NCI-H2081 treated with DMSO at 0.1 percent for 48 hours (cell line): ENCODE measurements at places on chromosomes 1 and 21.
A peak's percentile ranks its signal among the peaks of the same experiment; 100 is the strongest.

- peak; percentile 78 for DNase-seq
Measured at GRCh38 chr1:25232027-25232865, at the start of gene SYF2. Gene SYF2, minus strand, starts transcription at chr1:25232502. Its CDS starts 35 bp downstream, at chr1:25232467.

GRCh38 chr1:239091537-239091936 lies 294.8 kb upstream of the CHRM3 start:
- no peak for DNase-seq

DNA sequence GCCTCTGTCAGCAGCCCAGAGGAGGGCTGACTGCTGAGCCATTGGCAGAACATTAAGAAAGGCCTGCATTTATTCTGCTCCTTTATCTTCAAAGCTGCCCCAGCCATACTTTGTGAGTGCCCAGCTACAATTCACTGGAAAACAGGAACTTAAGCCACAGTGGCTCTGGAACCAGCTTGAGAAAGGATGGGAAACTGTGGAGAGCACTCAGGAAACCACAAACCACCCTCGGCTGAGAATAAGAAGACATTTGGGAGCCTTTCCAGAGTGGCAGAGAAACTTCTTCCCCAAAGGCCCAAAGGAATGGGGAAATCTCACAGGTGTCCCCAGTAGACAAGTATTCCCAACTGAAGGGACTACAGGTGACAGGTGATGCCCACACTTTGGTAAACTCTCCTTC lies 1.8 kb downstream of the LAMB3 start:
- DNase-seq: no peak

DNA sequence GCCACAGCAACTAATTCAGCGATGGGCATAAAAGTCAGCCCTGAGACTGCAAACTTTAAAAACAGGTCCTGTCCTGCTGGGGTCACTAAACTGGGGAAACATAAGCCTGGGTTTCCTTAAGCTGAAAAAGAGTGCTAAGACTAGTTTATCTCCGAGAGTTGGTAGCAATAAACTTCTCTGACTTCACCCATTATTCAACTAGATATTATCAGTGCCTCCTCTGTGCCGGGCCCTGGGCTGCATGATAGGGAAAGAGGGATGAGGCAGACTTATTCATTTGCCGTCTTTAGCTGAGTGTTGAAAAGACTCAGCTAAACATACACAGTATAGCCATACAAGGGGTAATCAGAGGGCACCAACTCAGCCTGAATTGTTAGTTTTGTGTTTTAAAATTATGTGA lies 33.0 kb downstream of the AK2 start:
- no peak for DNase-seq

GRCh38 chr1:92691925-92692324 lies 93.0 kb downstream of the EVI5 start:
- no peak for DNase-seq

DNA sequence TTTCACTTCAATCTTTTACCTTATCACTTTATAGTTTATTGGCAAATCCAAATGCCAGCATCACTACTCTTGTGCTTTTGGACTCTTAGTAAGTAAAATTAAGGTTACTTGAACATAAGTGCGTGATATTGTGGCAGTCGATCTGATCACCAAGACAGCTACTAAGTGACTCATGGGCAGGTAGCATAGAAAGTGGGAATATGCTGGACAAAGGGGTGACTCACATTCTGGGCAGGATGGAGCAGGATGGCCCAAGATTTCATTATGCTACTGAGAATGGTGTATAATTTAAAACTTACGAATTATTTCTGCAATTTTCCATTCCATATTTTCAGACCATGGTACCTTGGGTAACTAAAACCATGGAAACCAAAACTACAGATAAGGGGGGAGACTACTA lies 120.2 kb downstream of the ROR1 start:
- DNase-seq: no peak

GRCh38 chr1:194295685-194296084 lies 1109.3 kb upstream of the B3GALT2 start:
- peak; percentile 68 for DNase-seq

DNA sequence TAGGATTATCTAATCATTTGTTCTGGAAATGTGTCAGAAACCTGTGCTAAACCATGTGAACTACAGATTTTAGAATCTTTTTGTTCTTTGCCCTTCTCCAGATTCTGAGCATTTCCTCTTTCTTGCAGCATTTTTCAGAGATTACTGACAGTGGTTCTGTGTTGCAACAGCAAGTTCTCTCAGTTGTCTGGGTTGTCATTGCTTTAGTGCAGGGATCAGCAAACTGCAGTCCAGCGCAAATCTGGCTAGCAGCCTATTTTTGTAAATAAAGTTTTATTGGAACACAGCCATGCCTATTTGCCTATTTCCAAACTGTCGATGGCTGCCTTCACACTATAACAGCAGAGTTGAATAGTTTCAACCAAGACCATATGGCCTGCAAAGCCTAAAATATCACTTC lies 66.3 kb upstream of the LRRC8D start:
- no peak for DNase-seq

- DNase-seq: no peak
Measured at GRCh38 chr1:75625795-75626194, 14.9 kb upstream of the SLC44A5 start.

DNA sequence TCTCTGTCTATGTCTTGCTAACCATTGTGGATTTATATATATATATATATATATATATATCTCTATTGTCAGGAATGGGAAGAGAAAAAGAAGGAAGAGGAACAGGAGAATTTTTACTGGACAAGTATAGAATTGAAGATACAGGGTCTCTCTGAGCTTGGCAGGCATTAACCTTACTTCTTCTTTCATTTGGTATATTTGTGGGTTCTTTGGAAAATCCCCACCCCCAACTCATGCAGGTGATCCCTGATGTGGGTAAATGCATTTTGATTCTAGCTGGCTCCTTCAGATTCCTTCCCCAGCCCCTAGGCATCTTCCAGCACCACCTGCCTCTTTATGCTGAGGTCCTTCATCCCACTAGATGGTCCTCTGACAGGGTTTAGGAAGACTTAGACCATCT lies 78.8 kb upstream of the TRABD2B start:
- no peak for DNase-seq

GRCh38 chr1:18807334-18808063 lies 52.0 kb downstream of the TAS1R2 start:
- DNase-seq: no peak

DNA sequence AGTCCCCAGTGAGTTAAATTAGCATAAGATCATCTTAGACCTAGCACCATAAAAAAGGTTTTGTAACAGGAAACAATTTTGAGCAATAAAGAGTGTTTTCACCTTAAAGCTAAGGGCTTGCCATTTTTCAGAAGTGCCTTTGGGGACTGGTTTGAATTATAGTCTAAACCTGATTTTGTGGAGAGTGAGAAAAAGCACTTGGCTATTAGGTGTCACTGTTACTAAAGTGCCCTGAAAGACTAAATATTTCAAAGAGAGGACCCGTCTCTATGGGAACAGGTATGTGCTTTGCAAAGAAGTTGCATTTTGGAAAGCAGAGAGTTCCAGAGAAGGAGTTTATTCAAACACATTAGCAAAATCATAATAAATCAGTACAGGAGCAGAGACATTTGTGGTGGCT lies 9.1 kb downstream of the NTNG1 start:
- DNase-seq: no peak

DNA sequence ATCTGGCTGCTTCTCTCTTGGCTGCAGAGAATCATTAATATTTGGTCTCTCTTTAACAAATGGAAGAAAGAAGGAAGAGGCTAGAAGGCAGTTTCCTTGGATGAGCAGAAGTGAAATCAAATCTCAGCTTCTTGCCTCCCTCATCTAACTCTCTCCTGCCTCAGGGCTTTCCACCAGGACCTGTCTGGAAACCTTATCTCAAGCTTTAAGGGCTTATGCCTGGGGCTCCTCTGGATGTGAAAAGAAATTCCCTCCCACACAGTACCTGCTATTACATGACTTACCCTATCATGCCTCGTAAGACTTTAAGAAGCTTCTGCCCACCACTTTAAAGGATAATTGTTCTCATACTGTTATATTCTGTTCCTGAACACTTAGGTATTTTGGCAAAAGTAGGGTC lies 8.9 kb downstream of the VTCN1 start:
- DNase-seq: no peak

GRCh38 chr1:170580636-170581440 lies 48.9 kb downstream of the GORAB start:
- DNase-seq: no peak

- no peak for DNase-seq
Measured at GRCh38 chr21:40386294-40386911, 460.6 kb downstream of the DSCAM start.

GRCh38 chr1:9280015-9280860 lies 12.5 kb upstream of the SPSB1 start:
- no peak for DNase-seq

- no peak for DNase-seq
Measured at GRCh38 chr1:240630409-240630808, 18.5 kb upstream of the GREM2 start.

GRCh38 chr1:31027693-31028526 lies 37.6 kb downstream of the PUM1 start:
- DNase-seq: no peak

DNA sequence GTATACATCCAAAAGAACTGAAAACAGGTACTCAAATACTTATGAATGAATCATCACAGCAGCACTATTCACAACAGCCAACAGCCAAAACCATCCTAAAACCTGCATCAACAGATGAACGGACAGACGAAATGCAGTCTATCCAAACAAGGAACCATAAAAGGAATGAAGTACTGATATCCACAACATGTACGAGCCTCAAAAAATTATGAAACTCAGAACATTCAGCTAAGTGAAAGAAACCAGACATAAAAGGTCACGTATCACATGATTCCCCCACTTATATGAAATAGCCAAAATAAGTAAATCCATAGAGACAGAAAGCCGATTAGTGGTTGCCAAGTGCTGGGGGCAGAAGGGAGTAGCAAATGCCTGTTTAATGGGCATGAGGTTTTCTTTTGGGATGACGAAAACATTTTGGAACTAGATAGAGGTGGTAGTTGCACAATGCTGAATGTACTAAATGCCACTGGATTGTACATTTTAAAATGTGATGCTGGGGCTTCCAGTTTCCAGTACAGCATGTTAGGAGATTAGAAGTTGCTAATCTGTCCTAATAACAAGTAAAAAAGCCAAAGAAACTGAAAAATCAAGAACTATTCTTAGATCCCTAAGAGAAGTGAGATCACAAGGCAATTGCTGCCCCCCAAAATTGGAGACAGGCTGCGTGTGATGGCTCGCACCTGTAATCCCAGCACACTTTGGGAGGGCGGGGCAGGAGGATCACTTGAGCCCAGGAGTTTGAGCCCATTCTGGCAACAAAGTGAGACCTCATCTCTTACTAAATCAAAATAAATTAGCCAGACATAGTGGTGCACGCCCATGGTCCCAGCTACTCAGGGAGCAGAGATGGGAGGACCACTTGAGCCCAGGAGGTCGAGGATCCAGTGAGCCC lies 25.3 kb downstream of the CLSTN1 start:
- DNase-seq: no peak

DNA sequence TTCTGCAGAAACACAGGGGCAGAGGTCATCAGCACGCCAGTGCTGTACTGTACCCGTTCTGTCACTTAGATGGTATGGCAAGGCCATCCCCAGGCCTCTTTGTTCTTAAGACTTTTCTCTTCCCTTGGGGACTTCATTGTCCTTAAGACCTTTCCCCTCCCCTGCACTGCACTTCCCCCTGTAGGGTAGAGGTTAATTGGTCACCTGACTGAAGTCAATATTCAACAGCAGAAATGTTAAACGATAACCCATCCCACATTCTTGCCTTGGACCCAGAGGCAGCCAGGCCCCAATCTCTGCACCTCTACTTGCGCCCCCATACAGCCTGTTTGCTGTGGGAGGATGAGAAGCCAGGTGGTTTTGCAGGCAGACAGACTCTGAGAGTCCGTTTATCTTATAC lies 10.2 kb downstream of the PHGDH start:
- no peak for DNase-seq

DNA sequence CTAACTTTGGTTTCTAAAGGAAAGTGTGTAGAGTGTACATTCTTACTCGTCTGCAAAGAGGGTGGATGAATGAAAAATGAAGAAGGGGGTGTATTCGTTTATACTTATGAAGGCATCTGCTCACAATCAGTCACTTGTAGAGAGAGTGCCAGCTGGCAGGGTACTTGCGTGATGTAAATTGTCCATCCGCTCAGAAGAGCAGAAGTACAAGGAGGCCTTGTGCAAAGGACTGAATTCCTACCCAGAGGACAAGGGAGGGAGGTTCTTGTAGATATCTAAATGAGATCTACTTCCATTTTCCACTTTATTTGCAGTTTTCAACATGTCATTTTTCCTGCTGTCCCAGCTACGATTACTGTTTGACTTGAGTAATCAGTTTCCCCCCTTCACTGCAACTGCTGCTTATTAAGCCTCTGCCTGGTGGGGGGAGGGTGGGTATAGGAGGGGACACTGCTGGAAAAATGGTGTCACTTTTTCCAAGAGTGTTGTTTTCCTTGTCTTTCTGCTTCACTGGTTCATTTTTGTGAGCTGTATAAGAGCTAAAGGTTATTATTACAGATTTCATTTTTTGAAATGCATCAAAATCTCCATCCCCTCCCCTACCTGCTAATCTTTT lies 67.3 kb downstream of the LAMC1 start:
- no peak for DNase-seq

GRCh38 chr1:31627301-31627929 lies 9.9 kb downstream of the HCRTR1 start:
- DNase-seq: no peak

DNA sequence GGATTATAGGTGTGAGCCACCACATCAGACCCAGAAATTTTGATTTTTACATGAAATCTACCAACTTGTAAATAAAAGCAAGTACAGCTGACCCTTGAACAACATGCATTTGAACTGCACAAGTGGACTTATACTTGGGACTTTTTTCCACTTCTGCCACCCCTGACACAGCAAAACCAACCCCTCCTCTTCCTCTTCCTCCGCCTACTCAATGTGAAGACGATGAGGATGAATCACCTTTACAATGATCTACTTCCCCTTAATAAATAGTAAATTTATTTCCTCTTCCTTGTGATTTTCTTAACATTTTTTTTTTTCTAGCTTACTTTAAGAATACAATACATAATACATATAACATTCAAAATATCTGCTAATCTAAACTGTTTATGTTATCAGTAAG lies 17.5 kb upstream of the YRDC start:
- DNase-seq: no peak

GRCh38 chr1:4752059-4752458 lies 97.7 kb downstream of the AJAP1 start:
- no peak for DNase-seq

DNA sequence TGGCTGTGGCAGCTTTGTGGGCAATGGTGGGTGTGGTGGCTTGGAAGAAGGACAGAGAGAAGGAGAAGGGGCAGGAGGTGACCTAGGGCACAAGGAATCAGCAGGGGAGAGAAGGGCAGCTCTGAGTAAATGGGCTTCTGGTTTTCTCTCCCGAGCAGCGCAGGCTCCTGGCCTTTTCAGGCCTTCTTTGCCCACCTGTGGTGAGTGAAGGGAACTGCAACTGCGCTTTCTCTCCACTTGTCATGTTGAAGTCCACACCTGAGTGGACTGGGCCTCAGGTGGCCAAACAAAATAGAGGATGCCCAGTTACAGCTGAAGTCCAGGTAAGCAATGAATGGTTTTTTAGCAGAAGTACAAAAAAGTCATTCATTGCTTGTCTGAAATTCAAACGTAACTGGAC lies 29.4 kb upstream of the KCNA10 start:
- no peak for DNase-seq
